ENCODE measurements at places on chromosomes 5 and 9.

DNA sequence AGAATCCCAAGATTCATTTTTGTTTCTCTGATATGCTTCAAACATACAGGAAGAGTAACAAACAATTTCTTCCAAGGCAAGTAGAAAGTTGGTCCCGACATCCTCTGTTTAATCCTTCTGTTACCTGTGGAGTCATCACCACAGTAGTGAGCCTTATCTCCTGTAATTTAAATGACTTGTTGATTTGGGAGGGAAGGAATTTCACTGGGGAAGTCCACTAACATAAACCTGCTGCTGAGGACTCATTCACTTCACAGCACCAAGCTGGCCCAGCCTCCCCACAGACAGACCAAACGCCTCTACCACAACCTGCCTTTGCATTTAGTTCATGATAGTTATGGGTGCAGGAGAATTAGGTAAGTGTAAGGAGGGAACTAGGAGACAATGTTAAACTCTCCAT is 63.2 kb downstream of the PRKACG start:
- no peak for DNase-seq

DNA sequence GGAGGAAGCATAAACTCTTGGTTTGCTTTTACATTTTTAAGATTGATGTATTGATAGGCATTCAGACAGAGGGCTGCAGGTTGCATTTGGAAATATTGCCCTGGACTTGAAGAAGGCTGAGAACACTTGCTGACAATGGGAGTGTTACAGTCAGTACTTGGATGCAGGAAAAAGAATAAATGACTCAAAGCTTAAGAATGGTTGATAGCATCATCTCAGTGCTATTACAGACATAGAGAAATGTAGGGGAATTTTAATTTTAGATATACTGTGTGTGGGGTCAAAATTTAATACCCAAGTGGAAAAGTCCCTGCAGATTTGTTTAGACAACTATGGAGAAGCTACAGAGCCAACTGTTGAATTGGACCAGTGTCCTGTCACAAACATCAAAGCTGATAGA is 101.1 kb downstream of the ISL1 start:
- DNase-seq: no peak

GRCh38 chr9:96449523-96449844 is 485 bp upstream of the HABP4 start:
- DNase-seq: no peak

- DNase-seq: no peak
Observed at GRCh38 chr5:6926491-6927038, 213.3 kb downstream of the TENT4A start.

GRCh38 chr9:123471843-123472570 is 116.0 kb downstream of the CRB2 start:
- no peak for DNase-seq

- DNase-seq: no peak
Observed at GRCh38 chr9:87445646-87446045, 52.0 kb upstream of the DAPK1 start.

GRCh38 chr5:11962122-11962521 is 57.9 kb upstream of the CTNND2 start:
- DNase-seq: no peak

- DNase-seq: peak; percentile 61
Observed at GRCh38 chr9:87086221-87086818, 139.0 kb upstream of the GAS1 start.

DNA sequence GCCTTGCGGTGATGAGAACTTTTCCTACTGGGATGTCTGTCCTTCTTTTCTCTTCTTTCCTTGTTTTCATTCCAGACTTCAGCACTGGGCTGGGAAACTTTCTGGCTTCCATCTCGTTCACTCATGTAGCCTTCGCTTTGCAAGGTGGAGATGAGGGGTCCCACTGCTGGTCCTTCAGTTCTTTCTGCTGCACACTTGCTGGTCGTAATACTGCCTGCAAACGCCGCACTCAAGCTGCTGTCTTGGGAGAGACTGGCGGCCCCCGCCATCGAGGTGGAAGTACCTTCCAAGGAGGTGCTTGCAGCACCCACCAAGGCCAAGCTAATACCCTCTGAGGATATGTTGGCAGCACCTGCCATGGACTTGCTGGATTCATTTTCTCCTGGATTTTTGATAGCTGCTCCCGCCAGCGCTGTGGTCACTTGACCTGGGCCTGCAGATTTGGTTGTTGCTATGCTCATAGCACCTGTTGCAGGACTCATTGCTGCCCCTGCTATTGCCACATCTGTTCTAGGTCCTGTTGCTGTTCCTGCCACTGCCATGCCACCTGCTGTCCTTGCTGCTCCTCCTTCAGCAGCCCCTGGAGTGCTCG is 3.0 kb downstream of the GARIN3 start:
- no peak for DNase-seq

DNA sequence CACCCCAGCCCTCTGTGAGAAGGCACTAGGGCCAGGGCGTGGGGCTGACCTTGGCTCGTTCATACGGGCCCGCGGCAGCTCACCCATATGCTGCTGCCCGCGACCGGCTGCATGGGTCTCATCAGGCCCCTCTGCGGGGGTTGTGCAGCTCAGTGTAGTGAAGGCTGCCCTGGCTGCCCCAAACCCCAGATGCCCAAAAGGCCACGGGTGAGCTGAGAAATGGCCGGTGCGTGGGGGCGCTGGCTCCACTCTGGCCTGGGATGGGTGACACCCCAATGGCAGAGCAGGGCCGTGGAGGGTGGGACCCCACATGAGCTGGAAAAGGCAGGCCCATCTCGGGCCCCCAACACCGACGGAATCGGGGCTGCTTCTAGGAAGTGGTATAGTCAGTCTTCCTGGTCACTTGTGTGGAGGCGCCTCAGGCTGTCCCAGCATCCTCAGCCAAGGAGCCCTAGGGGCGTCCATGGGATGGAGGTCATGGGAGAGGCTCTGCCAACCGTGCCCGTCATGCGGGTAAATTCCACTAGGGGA is 19.4 kb upstream of the LRRC14B start:
- DNase-seq: no peak

GRCh38 chr9:136274786-136275654 is 28.9 kb downstream of the CCDC187 start:
- DNase-seq: no peak

GRCh38 chr9:6441269-6441668 is 28.3 kb downstream of the UHRF2 start:
- DNase-seq: no peak

- no peak for DNase-seq
Observed at GRCh38 chr5:35297755-35298154, 67.5 kb upstream of the PRLR start.

- DNase-seq: no peak
Observed at GRCh38 chr5:169367861-169368260, 66.9 kb upstream of the SLIT3 start.

GRCh38 chr5:81756016-81756415 is 5.1 kb upstream of the SSBP2 start:
- no peak for DNase-seq

DNA sequence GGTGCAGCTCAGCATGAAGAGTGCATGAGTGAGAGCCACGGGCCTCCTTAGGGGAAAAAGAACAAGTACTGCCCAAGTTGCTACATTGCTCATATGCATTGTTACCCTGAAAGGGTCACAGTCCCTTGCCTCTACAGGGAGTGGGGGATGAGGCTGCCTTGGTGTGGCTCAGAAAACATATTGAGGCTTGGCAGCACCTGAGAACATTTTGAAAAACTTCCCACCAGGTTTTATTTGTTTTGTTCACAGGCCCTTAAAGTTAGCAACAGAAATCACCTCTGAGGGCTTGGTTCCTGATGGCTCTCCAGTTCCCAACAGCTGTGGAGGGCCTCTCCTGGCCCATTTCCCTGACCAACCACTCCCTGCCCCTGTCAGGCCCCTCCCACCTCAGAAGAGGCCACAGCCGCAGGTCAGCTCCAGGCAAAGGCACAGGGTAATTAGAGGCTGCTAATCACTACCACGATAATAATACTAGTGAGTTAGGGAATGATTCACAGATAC is 90.7 kb upstream of the ADRA1B start:
- DNase-seq: no peak

DNA sequence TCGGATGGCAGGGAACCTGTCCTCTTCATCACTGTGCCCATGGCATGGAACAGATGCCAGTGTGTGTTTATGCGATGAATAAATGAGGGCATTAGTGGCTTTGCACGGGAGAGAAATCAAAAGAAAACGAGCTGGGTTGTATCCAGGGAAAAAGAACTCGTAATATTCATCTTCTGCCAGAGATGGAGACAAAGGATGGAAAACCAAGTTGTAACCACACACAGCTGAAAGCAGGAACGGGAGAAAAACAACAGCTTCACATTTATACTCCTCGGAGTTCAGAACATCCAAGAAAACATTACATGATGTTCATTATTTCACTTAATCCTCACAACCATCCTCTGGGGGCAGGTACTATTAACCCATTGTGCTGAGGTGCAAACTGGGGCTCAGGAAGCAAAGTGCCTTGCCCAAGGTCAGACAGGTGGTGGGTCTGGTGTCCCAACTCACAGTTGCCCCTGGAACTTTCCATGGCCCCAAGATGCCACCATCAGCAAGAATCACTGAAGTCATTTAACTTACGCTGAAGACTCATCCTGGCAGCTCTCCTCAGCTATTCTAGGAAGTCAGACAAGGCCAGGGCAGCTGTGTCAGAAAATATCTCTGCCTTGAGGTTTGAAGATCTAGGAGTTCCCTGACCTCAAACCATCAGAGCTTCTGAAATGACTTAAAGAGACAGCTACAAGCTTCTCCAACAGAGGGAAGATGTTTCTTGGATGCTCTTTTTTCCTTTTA is 250.4 kb downstream of the NSG2 start:
- no peak for DNase-seq

GRCh38 chr9:130186051-130186450 is 13.8 kb downstream of the NCS1 start:
- no peak for DNase-seq

- no peak for DNase-seq
Observed at GRCh38 chr5:143244000-143244736, 159.3 kb downstream of the NR3C1 start.

GRCh38 chr9:136850866-136851775 is 1.0 kb upstream of the MAMDC4 start:
- no peak for DNase-seq

DNA sequence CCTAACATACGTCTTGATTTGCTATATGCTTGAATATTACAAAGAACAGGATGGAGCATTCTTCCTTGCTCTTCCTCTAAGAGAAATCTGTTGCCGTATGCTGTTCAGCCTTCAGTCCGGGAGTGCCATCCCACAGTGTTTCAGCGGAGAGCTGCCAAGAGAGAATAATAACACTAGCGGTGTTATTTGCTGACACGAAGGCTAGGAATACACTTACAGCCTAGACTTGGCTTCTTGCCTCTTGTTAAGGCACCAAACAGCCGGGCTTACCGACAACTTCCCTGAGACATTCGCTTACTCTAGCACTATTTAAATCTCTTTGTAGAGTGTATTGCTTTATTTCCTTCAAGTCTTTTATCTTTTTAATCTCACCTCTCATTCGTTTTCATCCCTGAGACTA is 31.4 kb downstream of the KCTD16 start:
- DNase-seq: no peak

- no peak for DNase-seq
Observed at GRCh38 chr5:172775326-172776234, 4.6 kb upstream of the DUSP1 start.

DNA sequence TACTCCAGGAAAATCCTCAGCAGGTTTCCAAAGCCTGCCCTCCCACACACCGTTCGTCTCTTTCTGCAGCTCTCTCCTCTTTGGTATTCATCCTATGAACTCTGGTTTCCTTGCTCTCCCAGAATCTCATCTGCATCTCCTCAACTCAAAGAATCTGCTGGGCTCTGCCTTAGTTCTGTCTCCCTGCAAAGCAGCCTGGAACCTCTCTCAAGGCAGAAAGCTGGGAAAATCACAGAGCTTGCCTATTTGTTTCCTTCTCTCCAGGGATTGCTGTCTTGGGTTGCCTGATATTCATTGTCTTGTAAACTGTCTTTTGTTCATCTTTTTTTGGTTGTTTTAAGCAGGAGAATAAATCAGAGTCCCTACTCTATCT is 5.3 kb upstream of the ERAP2 start:
- DNase-seq: no peak

DNA sequence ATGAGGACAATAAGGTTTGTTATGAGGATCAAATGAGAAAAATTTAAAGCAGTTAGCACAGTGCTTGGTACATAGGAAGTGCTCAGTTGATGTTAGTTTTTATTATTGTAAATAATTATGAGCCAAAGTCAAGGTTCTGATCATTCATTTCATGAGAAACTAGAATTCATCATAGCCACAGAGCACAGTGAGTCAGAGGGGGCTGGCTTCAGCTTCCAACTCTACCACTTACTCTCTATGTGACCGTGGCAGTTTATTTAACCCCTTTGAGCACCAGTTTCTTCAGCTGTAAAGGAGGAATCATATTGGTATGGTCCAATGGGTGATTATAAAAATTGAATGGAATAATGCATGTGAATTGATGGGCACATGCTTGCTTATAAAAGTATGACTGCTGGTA is 39.4 kb downstream of the KLHL3 start:
- DNase-seq: no peak

DNA sequence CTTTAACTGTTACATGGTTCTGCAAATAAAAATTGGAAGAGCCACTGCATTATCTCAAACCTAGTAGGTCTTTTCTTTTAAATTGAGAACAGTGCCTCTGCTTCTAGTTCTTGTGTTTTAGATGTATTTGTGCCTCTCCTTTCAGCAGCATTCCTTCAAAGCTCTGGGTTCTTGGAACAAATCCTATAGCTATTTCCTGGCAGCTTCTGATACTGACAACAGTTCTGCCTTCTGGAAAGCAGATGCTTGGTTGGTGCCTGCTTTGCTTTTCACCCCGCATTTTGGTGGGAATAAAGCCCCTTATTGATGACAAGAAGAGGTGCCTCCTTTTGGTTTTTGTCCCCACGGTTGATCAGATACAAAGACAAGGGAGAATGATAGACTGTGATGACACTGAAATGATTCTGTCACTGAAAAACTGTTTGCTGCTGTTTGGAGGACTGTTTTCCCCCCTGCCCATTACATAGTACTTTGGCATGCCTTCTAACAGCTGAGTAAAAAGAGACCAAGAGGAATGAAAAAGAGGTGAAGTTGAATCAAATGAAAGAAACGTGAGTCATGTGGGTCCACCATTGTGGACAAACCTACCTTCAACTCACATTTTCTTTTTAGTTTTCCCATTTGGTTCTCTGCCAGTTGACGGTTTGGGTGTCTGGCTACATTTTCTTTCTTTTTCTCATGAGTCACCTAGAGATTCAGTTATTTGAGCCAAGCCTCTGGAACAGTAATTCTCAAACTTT is 5.6 kb downstream of the PTCD2 start:
- no peak for DNase-seq

All from renal pelvis (tissue), 12 donors.